ENCODE measurements at places on chromosomes 3 and 15. TPM values are rescaled to one million over a fixed set of nuclear protein-coding genes. Genes with fewer than 3 reads are reported as not detected.

The C3orf18 gene
- total RNA-seq, result 12.0 TPM

The RHCG gene
- not detected for total RNA-seq

DNA sequence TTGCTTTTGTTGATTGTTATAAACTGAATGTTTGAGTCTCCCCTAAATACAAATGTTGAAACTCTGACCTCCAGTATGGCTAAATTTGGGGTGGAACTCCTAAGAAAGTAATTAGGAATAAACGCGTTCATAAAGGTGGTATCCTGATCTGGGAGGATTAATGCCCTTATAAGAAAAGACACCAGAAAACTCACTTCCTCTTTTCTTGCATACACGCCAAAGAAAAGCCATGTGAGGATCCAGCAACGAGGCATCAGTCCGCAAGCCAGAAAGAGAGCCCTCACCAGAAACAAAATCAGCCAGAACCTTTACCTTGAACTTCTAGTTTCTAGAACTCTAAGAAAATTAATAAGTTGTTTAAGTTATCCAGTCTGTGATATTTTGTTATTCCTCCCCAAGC lies 37.4 kb upstream of the AZI2 start:
- no peaks in the 10 kb centered on the region for H3K27me3 ChIP-seq
- H3K36me3 ChIP-seq, result no peaks in the 10 kb centered on the region

- no peak overlapping the region for H3K27ac ChIP-seq
- no peak overlapping the region for H3K4me3 ChIP-seq
- peaks cover 4% of the 10 kb centered on the region for H3K27me3 ChIP-seq
Observed at GRCh38 chr3:72128921-72129320, 344.0 kb upstream of the PROK2 start.

DNA sequence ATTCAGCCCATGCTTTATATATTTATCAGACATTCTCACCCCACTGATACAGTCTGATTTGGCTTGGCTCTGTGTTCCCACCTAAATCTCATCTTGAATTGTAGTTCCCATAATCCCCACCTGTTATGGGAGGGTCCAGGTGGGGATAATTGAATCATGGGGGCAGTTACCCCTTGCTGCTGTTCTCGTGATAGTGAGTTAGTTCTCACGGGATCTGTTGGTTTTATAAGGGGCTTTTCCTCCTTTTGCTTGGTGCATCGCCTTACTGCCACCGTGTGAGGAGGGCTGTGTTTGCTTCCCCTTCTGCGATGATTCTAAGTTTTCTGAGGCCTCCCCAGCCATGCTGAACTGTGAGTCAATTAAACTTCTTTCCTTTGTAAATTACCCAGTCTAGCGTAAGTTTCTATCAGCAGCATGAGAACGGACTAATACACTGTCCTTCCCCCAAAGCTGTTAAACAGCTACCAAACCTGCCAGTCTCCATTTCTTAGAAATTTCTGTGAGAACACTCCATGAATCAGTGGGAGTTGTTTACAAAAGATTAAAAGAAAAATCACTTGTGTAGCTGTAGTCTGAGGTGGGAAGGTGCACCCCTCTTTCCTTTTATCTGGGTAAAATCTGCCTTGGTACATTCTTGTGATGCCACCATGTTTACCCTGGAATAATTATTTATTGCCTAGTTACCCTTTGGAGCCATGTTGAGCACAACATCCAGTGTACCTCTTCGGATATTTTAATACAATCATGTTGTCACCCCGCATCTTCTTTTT lies 160.5 kb downstream of the THSD4 start:
- peaks cover 32% of the 10 kb centered on the region for H3K4me1 ChIP-seq
- H3K36me3 ChIP-seq, result no peaks in the 10 kb centered on the region
- H3K27me3 ChIP-seq, result peaks cover 6% of the 10 kb centered on the region

Data from progenitor cell of endocrine pancreas (in vitro differentiated cells).